Endothelial cell of umbilical vein (primary cell): ENCODE measurements at places on chromosomes 12 and 14.
A peak's percentile ranks its signal among the peaks of the same experiment; 100 is the strongest.

- DNase-seq = no peak
Observed at GRCh38 chr12:126811391-126811790, 1455.6 kb upstream of the TMEM132C start.

DNA sequence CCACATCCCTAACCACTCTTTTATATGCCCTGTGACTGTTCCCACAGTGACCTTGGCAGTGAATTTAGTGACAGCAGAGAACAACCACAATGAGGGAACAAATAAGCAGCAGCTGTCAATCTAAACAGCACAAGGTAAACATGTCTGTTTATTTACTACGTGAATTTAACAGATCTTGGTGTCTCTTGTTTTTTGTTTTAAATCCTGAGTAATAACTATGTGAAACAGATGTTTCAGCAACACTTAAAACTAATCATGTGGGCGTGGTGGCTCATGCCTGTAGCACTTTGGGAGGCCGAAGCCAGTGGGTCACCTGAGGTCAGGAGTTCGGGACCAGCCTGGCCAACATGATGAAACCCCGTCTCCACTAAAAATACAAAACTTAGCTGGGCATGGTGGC, 17.0 kb upstream of the CFAP54 start:
- no peak for DNase-seq

DNA sequence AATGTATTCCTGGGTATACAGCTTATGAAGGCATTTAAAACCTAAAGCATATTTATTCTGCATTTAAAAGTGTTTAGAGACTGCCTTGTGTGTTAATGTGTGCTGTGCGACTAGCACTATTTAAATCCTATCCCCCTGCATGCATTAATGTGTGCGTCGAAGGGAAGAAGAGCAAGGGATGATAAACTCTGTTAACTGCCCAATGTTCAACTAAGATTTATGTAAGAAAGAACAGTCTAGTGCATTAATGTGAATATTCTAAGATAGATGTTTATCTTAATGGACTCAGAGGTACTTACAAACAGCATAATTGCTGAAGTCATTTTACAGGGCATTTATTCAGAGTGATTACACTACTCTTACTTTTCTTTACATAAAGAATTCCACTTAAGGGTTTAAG, 424.8 kb downstream of the DIO2 start:
- no peak for DNase-seq

DNA sequence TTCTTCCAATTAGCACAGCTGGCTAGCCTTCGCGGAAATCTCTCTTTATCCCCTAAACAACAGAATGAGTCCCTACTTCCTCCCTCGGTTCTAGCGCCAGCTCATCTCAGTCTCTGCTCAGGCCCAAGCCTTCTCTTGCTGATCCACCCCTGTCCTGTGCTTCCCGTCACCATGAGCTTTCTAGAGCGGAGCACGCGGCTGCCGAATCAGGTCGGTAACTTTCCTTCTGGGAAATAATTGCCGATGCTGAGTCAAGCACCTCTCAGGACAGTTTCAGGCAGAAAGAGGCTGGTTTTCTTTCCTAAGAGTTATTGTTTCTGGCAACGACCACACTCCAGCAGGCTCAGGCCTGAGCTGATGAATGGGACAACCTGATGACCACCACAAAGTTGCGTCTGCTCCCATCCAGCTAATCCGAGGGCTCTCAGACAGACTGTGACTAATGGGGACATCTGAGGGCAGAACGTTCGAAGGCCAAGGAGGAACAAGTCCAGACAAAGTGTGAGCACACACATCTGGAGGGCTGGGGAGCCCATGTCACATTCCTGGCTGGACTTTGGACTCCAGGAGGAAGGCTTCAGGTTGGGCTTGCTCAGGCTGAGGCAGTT, 13.6 kb upstream of the GPR68 start:
- peak; percentile 59 for DNase-seq

- no peak for DNase-seq
Observed at GRCh38 chr14:43480976-43481375, 1026.1 kb downstream of the FSCB start.

- DNase-seq = no peak
Observed at GRCh38 chr12:53482626-53483168, 16.6 kb downstream of the MAP3K12 start.

GRCh38 chr14:104930526-104931303, 6.0 kb downstream of the PLD4 start:
- no peak for DNase-seq

- no peak for DNase-seq
Observed at GRCh38 chr14:21311614-21312013, 31.7 kb downstream of the RPGRIP1 start.
